ENCODE measurements at places on chromosomes 13 and 19. TPM values are rescaled to one million over a fixed set of nuclear protein-coding genes. Genes with fewer than 3 reads are reported as not detected.

DNA sequence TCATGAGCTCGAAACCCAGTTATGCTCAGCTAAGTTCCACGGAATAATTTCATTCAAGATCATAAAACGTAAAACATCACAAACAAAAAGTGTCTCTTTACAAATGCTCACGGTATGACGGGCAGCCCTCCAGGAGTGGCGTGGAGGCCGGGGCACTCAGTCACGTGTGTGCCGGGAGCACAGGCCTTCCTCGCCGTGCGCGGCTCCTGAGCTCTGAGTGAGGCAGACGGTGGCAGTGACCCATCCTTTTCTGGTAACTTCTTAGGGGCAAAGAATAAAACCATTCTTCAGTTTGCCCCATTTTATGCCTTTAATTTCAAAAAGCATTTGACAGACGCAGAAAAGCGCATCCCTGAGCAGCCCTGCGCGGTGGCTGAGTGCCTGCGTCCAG lies 72.8 kb downstream of the ATP11A start:
- DNase-seq = no peak

- DNase-seq = no peak
Observed at GRCh38 chr13:100214886-100215285, 126.0 kb downstream of the PCCA start.

DNA sequence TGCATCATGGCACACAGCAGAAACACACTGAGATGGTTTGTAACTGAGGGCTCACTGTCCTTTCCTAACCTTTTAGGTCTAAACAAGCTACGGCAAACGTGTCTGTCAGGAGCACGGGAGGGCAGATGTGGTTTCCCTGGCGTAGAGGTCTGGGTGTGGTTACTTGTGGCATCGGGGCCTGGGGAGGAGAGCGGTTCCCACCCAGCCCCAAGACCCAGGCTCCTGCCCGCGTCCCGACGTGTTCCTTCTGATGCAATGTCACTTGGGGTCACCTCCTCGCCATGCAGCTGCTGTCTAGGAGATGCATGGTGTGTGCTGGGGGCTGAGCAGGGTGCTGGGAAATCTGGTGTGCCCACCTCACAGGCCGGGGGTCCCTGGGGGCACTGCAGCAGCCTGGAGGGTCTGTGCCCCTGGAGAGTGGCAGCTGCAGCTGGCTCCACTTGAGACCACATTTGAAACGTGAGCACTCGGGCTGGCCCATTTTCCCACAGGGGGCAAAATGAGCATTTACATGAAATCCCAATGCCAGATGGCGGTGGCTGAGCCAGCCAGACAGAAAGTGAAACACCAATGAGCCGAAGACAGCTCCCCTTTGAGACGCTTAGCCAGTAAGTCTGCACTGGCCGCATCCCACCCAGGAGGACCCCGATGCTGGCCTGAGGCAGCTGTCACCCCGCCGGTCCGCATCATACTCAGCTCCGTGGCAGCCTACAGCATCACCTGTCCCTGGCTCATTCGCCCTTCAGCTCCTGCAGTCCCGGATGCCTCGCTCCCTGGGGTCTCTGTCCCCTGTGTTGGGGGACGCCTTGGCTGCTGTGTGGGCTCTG lies 22.3 kb upstream of the MYDGF start:
- peak; percentile 76 for DNase-seq

Gene AMER2
- 1.5 TPM for total RNA-seq

DNA sequence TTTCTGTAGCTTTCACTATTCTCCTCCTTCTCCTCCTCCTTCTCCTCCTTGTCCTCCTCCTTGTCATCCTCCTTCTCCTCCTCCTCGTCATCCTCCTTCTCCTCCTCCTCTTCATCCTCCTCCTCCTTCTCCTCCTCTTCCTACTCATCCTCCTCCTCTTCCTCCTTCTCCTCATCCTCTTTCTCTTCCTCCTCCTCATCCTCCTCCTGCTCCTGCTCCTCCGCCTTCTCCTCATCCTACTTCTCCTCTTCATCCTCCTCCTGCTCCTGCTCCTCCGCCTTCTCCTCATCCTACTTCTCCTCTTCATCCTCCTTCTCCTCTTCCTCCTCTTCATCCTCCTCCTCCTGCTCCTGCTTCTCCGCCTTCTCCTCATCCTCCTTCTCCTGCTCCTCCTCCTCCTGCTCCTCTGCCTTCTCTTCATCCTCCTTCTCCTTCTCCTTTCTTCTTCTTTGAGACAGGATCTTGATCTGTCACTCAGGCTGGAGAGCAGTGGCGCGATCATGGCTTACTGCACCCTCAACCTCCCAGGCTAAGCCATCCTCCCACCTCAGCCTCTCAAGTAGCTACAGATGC lies 36.3 kb downstream of the TRPM4 start:
- DNase-seq = no peak

GRCh38 chr13:54248306-54248705 lies 1219.7 kb downstream of the OLFM4 start:
- no peak for DNase-seq

Gene GSX1
- total RNA-seq = not detected

Gene TTYH1
- total RNA-seq = 2.9 TPM

Gene CEACAM20
- total RNA-seq = not detected

Gene SLC17A7
- 188 TPM for total RNA-seq

- no peak for DNase-seq
Observed at GRCh38 chr19:6402837-6403608, 10.1 kb upstream of the GTF2F1 start.

DNA sequence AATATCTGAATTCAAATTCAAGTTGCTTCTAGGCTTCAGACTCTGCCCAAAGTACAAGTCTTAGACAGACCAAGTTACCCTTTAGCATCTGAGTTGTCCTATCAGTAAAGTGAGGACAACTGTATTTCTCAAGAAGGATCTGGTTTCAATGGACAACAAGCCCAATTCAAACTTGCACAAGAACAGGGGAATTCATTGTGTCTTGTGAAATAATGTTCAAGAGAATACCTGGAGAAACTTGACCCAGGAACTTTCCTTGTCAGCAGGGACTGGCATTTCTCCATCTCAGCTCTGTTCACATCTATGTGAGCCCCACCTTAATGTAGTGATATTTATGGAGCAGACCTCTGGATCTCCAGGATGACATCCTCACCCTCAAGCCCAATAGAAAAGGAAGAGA lies 894.9 kb upstream of the SLC10A2 start:
- no peak for DNase-seq

GRCh38 chr13:93029536-93029935 lies 197.1 kb upstream of the GPC6 start:
- DNase-seq = no peak

Gene TSHZ3
- total RNA-seq = 7.4 TPM

GRCh38 chr13:20033486-20033885 lies 75.0 kb downstream of the ZMYM2 start:
- no peak for DNase-seq

DNA sequence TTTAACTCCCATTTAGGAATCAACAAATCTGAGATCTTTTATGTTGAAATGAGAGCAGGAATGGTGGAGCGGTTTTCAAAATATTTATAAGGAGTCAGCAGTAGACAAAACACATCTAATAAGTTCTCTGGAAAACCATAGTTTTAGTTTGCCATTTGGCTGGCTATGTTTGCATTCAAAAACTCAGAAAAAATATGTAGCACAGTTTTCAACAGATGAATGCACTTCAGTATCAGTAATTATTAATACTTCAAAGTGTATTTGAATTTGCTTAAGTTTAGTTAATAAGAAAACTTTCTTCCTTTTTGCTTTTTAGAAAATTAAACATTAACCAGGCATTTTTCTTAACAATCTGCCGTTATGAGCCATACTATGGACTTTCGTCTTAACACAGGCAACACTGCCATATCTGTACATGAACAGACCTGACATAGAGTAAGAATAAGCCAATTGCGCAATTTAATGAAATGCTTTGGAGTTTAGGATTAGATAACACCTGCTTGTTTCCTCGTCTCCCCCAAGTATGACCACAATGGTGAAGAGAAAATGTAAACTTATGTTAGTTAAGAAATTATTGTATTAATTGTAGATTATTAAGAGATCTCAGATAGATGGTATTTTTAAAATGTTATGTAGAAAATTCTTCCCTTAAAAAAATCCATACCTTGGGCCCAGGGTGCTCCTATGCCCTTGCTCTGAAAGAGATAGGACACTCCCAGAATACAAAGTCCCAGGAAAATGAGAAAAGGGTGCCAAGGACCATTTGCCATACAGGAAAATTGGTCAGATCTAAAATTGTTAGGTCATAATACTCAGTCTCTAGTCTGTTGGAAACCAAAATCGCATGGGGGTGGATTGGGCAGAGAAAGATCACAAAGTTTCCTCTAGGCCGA lies 552.3 kb upstream of the ARGLU1 start:
- DNase-seq = no peak

Gene CCL25
- not detected for total RNA-seq

All from glutamatergic neuron (in vitro differentiated cells).